Left kidney (tissue), 8 donors: ENCODE measurements at places on chromosomes 2 and 18. TPM values are rescaled to one million over a fixed set of nuclear protein-coding genes. Genes with fewer than 3 reads are reported as not detected.

The UGT1A7 gene
- 0.07 TPM for polyA plus RNA-seq

The HRH4 gene
- polyA plus RNA-seq = 0.17 TPM

The KIAA2012 gene
- 0.12 TPM for polyA plus RNA-seq

The UGT1A8 gene
- polyA plus RNA-seq = not detected

The SH3BP4 gene
- polyA plus RNA-seq = 33.7 TPM

The HSPD1 gene
- 695 TPM for polyA plus RNA-seq

The VWA3B gene
- polyA plus RNA-seq = 0.80 TPM

The SYT4 gene
- 0.38 TPM for polyA plus RNA-seq

The RESP18 gene
- polyA plus RNA-seq = not detected

The PRR30 gene
- not detected for polyA plus RNA-seq

The SP3 gene
- 129 TPM for polyA plus RNA-seq

The MRPL19 gene
- 72.6 TPM for polyA plus RNA-seq

The GKN2 gene
- polyA plus RNA-seq = not detected

The COPS9 gene
- 73.8 TPM for polyA plus RNA-seq

The ZBTB7C gene
- polyA plus RNA-seq = 12.8 TPM

The SLC4A3 gene
- 7.9 TPM for polyA plus RNA-seq

The RAB17 gene
- 13.2 TPM for polyA plus RNA-seq

The SEMA4F gene
- 6.3 TPM for polyA plus RNA-seq

The ZNF892 gene
- polyA plus RNA-seq = 7.6 TPM

The SLC14A1 gene
- 1.7 TPM for polyA plus RNA-seq

The FAP gene
- polyA plus RNA-seq = 12.8 TPM

The SLC19A3 gene
- 10.7 TPM for polyA plus RNA-seq

The ERFE gene
- 7.2 TPM for polyA plus RNA-seq

The DSG2 gene
- polyA plus RNA-seq = 55.9 TPM

The MALL gene
- 15.2 TPM for polyA plus RNA-seq

The CXCR1 gene
- not detected for polyA plus RNA-seq

The NCKAP5 gene
- polyA plus RNA-seq = 10.1 TPM

The NYAP2 gene
- polyA plus RNA-seq = 0.17 TPM

The LRP2 gene
- polyA plus RNA-seq = 223 TPM

The RTKN gene
- polyA plus RNA-seq = 70.4 TPM

The CERKL gene
- 20.3 TPM for polyA plus RNA-seq

The NLRC4 gene
- polyA plus RNA-seq = 1.0 TPM

The COL3A1 gene
- polyA plus RNA-seq = 914 TPM

The CBLN2 gene
- 16.4 TPM for polyA plus RNA-seq

The SLC1A4 gene
- polyA plus RNA-seq = 6.0 TPM

The NEU4 gene
- polyA plus RNA-seq = 1.2 TPM

The STPG4 gene
- 0.12 TPM for polyA plus RNA-seq

The LMAN2L gene
- 49.5 TPM for polyA plus RNA-seq

The PIGN gene
- 30.3 TPM for polyA plus RNA-seq

The HTR2B gene
- polyA plus RNA-seq = 16.3 TPM

The DAPL1 gene
- polyA plus RNA-seq = 37.6 TPM

The EVA1A gene
- polyA plus RNA-seq = 12.9 TPM

The SRSF7 gene
- 256 TPM for polyA plus RNA-seq

The REG1B gene
- polyA plus RNA-seq = not detected

The FBXO36 gene
- 7.6 TPM for polyA plus RNA-seq

The MYOM1 gene
- 8.3 TPM for polyA plus RNA-seq

The CRYGC gene
- not detected for polyA plus RNA-seq

The DPYSL5 gene
- polyA plus RNA-seq = 6.8 TPM

The NEB gene
- polyA plus RNA-seq = 30.6 TPM

The FEZ2 gene
- polyA plus RNA-seq = 88.7 TPM

The MC5R gene
- polyA plus RNA-seq = 0.22 TPM

The PLEK gene
- polyA plus RNA-seq = 4.7 TPM
